ENCODE measurements at places on chromosomes 3 and 15.

DNA sequence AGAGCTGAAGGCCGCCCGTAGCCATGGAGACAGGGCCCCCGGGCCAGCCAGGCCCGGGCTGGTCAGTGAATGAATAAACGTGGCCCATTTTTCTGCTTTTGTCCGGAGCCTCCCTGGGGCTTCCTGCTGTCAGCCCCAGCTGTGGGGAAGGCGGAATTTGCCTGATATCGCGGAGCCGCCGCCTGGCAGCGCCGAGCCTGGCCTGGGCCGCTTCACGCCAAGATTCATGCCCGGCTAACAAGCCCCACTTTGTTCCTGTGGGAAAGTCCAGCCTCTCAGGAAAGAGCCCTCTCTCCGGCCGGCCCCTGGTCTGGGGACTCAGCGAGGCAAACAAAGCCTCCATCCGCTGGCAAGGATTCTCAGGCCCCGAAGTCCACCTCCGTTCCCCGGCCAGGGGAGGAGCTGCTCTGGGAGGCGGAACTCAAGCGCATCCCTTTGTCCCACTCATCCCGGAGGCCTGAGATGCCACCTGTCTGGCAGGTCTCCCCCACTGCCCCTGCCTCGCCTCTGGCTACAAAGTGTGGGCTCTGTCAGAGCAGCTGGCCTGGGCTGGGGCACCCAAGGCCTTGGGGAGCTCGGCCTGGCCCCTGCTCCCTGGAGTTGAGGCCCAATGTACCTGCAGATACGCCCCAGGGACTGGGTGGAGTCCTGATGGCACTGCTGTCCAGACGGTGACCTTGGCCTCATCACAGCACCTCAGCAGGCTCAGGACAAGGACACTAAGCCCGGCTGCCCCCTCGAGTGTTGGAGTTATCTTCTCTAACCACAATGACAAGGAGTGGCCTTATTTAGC, 51.6 kb upstream of the SLC6A11 start:
- no peak for DNase-seq

GRCh38 chr3:79467721-79468120, 300.1 kb downstream of the ROBO1 start:
- no peak for DNase-seq

GRCh38 chr15:69305204-69305931, 6.7 kb downstream of the PAQR5 start:
- DNase-seq = no peak

- no peak for DNase-seq
These were observed 476.8 kb downstream of the C3orf38 start for GRCh38 chr3:88626456-88627120.

DNA sequence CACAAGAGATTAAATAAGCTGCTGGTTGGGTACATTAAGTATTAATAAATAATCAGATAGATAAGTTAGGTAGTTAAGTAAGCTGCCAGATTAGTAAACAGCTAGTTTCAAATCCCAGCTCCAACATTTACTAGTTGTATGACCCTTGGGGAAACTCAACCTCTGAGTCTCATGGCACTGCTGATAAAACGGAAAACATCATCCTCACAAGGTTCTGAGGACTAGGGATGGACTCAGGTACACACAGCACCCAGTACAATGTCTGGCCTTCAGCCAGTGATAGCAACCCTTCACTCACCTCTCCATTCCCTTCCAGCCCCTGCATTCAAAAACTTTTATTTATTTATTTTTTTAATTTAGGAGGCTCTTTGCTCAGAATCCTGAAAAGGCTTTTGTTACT, 32.3 kb downstream of the B3GNT5 start:
- DNase-seq = no peak

GRCh38 chr3:190077395-190078045, 43.2 kb downstream of the P3H2 start:
- no peak for DNase-seq

DNA sequence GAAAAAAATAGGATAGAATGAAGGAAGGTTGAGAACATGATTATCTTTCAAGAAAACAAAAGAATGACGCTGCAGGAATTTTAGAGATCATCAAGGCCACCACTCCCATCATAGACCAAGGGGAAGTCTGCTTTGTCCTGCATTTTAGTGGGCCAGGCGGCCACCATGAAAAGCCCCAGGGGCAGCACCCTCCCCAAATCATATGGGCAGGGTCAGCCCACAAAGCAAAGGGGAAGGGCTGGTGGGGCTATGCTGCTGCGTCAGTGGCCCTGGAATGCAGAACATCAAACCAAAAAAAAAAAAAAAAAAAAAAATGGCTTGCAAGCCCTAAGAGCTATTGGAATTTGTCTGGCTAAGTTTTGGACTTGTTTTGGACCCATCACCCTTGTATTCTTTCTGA, 620.8 kb downstream of the ROBO2 start:
- no peak for DNase-seq

DNA sequence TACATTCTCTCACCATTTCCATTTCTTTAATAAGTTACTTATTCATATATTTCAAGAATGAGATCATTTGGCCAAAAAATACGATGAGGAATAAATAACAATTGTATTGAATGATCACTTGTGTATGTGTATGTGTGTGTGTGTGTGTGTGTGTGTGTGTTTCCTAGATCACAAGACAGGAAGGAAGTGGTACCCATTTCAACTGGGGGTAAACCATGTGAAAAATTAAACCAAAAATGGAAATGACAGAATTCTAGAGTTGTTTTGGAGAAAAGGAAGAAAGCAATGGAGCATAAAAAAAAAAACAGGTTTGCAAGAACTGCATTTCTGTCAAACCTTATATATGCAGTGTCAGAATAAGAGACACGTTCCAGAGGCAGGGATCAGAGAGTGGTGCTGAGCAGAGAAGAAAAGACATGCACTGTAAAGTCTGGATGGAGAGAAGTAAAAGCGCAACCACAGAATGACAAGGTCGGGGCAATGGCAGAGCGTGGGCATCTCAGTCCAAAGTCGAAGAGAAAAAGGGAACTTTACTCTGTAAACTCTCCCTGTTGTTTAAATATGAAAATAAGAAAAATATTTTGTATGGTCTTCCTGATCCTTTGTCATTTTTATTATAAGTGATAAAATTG, 75.5 kb downstream of the PEX5L start:
- DNase-seq = no peak

- DNase-seq = no peak
These were observed 281.6 kb downstream of the MBNL1 start for GRCh38 chr3:152550284-152550683.

- DNase-seq = no peak
These were observed 436.2 kb upstream of the MDFIC2 start for GRCh38 chr3:70748593-70748992.

GRCh38 chr3:107752202-107752990, 229.6 kb downstream of the BBX start:
- DNase-seq = no peak

- no peak for DNase-seq
These were observed 14.8 kb upstream of the INSYN1 start for GRCh38 chr15:73767806-73768501.

DNA sequence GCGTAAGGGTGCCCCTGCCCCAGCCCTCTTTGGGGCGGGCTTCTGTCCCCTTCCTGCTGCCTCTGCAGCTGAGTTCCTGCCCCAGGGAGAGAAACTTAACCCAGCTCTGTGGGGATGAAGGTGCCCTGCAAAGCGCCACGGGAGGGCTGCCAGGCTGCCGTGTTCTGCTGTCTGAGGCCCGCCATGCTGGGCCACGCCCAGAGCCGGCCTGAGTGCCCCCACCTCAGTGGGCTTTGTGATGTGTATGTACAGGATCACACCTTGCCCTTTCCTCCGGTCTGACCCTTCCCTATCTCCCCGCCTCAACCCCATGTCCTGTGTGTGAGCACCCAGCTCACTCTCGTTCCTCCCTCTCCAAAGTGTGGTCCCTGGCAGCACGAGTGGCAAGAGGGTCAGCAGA, 22.6 kb downstream of the C15orf39 start:
- no peak for DNase-seq

DNA sequence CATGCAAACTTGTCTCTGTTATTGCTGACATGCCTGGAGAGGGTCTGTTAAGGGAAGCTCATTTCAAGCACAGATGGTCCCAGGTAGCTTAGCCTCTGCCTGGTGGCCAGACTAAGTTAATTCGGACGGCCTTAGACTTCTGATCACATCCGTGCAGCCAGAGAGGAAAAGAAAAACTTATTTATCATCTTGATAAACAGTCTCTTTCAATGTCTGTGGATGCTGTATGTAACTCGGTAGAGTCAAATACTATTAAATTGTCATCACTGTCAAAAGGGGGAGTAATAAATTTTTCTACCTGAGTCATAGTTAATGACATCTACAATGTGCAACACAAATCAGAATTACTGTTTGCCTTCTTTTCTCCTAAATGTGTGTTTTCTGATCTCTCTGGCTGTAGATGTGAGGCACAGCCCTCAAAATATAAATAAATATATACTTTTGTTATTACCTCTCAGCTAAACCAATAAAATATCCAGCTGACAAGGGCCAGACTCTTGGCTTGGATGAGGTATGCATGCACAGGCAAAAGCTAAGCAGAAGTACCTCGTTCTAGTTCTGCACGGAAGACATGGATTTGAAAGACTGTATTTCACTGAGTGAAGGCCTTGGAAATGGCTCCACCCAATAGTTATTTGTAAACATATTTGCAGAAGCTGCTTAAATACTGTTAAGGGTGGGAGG, 530.0 kb downstream of the TAFA4 start:
- DNase-seq = no peak

DNA sequence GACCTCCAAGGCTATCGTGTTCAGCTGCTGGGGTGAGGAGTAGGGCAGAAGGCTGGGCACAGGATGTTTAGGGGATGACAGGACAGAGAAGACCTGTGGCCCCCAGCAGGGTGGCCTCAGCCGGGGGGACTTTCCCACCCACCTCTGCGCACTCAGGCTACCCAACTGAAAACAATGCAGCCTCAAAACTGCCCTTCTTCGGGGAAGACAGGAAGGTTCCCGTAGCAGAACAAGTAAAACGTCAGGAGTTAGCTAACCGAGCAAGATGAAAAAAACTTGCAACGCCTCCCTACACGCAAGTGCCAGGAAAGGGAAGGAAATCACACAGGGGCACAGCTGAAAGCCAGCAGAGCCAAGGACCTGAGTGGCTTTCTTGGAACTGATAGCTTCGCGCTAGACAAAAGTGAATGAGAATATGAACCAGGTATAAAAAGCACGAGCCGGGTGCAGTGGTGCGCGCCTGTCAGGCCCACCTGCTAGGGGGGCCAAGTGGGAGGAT, 38.4 kb upstream of the FURIN start:
- peak; percentile 29 for DNase-seq

GRCh38 chr15:66417736-66418135, 31.0 kb downstream of the MAP2K1 start:
- DNase-seq = no peak

DNA sequence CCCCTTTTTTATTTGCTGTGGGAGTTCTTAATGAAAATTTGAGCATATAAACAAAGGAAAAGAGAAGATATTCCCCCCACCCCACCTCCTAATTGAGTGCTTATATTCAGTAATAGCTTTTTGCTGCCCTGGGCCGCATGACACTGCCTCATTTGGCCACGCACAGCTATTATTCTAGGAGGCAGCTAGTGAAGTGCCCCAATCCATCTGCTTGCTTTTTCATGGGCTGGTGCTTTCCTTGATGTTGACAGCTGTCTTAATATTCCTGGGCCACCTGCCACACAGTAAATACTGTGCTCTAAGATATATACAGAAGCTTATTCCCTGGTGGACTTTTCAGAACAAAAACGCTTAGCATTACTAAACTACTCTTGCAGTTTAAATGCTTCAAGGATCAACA, 3.8 kb upstream of the CRYBG3 start:
- DNase-seq = no peak

GRCh38 chr15:75648156-75649000, 666 bp downstream of the SNX33 start:
- no peak for DNase-seq

- DNase-seq = peak; percentile 47
These were observed 4.4 kb upstream of the CD200R1 start for GRCh38 chr3:112979244-112979832.

DNA sequence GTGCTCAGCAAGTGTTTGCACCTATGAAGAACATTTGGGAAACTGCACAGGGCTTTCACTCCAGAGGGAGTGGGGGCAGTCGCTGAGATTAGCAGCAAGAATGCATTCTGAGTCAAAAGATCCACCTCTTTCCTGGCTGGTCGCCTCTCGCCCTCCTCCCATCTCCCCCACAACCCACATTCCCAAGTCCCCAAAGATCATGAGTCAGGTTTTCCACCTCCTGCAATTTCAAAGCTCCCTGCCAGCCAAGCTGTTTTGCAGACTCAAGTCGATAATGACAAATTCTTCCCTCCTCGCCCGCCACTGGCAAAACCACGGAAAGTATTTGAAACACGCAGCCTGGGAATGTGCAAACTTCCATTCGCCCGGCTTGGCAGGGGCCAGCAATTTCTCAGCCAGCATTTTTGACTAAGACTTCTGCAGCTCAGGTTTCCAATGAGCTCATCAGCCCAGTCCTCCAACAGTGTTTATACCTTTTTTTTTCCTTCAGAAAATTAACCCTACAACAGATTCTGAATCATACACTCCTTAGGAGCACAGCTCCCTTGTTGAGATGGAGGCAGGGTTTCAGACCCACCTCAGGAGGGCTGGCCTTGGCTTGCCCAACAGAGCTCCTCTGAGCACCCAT, 181.4 kb downstream of the SMAD6 start:
- DNase-seq = no peak

GRCh38 chr3:185629554-185630181, 43.6 kb downstream of the SENP2 start:
- no peak for DNase-seq

GRCh38 chr3:42961633-42962032, 17.5 kb upstream of the GASK1A start:
- DNase-seq = no peak

DNA sequence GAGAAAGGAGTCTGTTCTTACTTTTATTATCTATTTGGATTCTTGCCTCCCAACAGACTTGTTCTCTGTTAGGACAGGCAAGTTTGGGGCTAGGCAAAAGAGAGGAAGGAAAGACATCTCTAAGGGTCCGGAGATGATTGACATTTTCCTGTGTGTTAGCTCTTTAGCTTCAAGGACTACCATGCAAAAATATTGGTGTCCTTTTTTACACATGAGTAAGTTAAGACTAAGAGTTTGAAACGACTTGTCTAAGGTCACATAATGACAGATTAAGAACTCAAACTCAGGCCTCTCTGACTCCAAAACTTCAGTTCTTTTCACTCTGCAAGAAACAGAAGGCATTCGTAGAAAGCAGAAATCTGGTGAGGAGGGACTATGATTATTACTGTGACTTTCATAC, 5.9 kb downstream of the LMCD1 start:
- no peak for DNase-seq

DNA sequence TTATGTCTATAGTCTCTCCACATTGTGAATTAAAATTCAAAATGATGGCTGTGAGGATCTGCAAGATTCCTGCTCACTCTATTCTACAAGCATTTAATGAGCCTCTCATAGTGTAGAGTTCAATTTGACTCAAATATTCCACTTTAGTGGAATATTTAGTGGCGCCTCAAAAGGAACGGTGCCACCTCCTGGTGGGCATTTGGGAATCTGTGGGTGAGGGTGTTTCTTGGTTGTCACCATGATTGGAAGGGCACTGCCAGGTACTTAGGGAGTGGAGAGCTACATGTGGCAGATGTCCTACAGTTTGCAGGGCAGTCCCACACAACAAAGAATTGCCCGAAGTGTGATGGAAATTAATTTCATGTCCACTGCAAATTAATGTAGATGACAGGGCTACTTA, 21.5 kb upstream of the KCNMB3 start:
- no peak for DNase-seq
